ENCODE measurements at places on chromosomes 7 and 10.

DNA sequence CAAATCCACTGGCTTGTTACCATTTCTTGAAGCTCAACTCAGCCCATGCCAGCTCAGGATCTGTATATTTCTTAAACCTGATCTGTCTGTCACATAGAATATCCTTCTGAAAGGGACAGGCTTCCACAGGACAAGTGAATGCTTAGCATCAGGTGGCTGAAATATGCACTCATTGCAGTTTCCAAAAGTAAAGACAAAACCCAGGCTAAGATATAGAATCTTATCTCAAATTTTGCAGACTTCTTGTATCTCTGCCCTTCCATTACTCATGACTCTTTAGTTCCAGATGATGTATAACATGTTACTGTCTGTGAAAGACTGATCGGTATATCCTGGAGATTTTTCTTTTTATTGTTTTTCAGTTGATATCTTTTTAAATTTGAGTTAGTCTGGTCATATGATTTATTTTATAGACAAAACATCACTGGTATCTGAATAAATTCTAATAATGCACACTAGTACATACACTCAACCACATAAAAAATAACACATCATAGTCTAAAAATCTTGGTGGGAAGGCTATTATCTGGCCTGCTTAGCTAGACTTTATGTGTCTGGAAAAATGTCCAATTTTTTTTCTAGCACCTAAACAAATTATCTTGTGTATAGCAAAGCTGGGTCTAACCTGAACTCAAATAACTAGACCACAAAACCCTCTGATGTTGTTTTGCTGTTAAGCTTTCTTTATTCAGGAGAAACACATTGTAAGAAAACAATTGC is 182.6 kb downstream of the ADAM12 start:
- DNase-seq = no peak

DNA sequence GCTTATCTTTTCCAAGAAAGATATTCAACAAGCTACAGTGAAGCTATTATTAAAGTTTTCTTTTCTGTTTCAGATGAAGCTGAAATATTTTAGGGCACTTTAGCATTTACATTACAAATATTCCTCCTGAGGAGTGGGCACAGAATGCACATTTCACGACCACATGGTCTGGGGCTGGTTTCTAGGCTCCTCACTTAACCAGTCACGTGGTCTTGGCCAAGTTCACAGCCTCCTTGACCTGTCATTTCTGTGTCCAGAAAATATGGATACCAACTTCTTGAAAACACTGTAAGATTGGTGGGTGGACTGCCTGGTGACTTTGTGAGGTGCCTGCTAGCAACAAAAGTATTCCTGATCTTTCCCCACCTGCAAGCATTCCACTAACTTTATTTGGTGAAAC is 70.9 kb downstream of the FAM171A1 start:
- no peak for DNase-seq

DNA sequence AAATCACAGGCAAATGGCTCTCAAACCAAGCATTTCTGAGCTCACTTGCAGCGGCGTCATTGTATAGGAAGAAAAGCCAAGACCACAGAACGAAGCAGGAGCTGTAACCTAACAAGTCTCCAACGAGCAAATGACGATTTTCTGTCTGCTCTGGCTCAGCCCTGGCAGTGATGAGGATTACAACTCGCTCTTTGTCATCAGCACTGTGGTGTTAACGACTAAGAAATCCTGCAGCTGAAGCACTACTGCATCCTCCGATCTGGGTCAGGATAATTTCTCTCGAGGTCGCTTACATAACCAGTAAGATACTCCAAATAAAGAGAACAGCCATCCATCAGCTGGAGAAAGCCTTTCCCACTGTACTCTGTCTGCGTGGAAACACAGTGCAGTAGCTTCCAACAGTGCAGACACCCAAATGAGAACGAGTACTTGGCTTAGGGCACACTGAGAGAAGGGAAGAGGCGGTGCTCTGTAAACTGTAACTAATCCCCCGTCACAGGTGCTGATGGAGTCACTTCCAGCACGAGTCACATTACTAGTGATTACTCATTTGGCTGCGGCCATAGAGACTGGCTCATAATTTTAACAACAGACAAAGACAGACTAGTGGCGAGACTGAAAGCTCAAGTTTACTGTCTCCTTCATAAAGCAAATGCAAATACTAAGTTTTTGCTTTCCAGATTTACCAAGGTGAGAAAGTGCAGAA is 135.8 kb downstream of the NRBF2 start:
- peak; percentile 57 for DNase-seq

- DNase-seq = no peak
Observed at GRCh38 chr10:125549653-125550052, 133.3 kb downstream of the TEX36 start.

GRCh38 chr10:123884907-123885381 is 6.7 kb downstream of the CPXM2 start:
- DNase-seq = no peak

DNA sequence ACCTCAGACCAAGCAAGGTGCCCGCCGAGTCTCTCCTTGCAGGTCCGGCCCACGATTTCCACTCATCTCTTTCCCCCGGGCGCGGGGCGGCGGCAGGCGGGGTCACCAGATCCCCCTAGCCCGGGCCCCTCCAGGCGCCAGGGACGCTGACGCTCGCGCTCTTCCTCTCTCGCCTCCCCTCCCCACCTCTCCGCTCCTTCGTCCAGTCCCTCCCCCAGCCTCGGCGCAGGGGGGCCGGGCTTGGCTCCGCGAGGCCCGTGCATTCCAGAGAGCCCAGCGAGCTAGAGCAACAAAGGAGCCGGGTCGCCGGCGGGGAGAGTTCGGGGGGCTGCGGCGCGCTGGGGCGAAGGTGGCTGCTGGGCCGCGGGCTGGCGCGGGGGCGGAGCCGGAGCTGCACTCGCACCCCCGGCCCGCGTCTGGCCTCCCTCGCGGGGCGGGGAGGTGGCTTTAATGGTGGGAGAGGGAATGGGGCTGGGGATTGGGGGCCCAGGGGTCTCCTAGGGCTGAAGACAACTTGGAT is at the start of gene SMO:
TSS of gene SMO (plus strand) at position 262 of the 520 bp plus-strand sequence. CDS start 519 bp downstream, outside the sequence.
- DNase-seq = no peak

GRCh38 chr7:99473315-99473596 is 566 bp downstream of the ZNF789 start:
- DNase-seq = peak; percentile 46

DNA sequence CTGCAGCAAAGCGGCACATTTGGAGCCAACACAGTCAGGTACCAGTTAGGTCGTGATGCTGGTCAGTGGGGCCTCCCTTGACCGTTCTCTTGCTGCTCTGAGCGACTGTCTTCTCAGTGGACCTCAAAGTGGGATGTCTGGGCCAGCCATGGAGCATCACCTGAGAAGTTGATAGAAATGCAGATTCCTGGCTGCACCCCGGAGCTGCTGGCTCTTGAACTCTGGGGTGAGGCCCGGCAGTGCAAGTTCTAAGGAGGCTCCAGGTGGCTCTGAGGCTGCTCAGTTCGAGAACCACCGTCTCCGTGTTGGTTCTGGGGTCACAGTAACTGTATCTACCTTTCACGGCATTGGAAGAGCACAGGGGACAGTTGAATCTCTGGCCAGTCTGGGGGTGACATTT is 147.5 kb downstream of the WDR37 start:
- no peak for DNase-seq

- DNase-seq = peak; percentile 38
Observed at GRCh38 chr10:17023386-17024298, 106.0 kb downstream of the CUBN start.

GRCh38 chr7:11935905-11936304 is 103.9 kb upstream of the THSD7A start:
- no peak for DNase-seq

DNA sequence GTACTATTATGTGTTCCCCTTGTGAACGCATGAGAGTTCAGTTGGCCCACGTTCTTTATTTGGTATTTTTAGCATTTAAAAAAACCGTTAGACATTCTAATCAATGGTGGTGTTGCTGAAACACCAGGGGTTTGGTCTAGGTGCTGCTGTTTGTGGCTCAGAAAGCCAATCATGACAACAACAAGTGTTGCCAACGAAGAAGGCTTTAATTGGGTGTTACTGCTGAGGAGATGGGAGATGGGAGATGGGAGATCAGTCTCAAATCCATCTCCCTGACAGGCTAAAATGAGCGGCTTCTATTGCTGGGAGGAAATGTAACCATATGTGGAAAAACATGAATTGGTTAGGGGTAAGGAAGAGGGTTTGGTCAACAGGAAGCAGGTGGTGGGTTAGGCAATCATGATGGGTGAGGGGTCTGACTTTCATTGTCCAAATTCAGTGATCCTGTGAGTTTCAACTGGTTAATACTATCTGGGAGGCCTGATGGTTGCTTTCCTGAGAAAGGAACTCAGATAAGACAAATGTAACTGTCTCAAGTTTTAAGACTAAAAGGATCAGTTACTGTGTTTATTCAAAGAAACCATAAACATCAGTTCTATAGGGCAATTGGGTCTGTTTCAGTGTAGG is 4.6 kb upstream of the ZNF425 start:
- DNase-seq = no peak

- no peak for DNase-seq
Observed at GRCh38 chr10:116765648-116766081, 23.3 kb upstream of the HSPA12A start.

DNA sequence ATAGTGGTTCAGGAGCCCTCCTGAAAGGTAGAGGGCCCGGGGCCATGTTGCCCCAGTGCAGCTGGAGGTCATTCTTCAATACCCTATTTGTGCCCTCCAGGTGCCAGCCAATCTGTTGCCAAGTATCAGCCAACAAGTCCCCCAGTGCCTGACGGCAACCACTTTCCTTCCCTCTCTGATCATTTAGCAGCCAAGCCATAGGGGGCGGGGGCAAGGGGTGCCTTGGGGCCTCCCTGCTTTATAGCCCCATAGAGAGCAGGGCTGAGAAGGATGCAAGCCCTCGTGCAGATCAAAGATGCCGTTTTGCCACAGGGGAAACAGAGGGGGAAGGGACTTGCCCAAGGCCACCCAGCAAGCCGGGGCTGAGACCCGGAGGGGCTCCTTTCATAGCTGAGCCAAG is 149.0 kb upstream of the CHST15 start:
- DNase-seq = no peak

DNA sequence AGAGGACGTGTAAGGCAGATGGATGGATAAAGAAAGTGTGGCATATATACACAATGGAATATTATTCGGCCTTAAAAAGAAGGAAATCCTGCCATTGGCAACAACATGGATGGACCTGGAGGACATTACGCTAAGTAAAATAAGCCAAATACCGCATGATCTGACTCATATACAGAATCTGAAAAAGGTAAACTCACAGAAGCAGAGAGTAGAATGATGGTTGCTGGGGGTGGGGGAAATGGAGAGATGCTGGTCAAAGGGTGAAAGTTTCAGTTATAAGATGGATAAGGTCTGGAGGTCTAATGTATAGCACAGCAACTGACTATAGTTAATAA is 36.3 kb downstream of the AFAP1L2 start:
- DNase-seq = no peak

GRCh38 chr7:36191292-36191920 is 38.4 kb downstream of the EEPD1 start:
- no peak for DNase-seq

DNA sequence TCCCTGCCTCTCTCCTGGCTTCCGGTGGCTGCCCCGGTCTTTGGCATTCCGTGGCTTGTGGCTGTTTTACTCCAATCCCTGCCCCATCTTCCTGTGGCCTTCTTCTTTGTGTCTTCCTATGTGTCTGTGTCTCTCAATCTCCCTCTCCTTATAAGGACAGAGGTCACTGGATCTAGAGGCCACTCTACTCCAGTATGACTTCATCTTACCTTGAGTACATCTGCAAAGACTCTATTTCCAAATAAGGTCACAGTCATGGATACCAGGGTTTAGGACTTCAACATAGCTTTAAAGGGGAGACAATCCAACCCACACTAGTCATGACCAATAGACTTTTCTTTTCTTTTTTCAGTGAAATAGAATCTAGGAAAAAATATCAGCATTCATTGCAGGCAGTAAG is 153.3 kb upstream of the INSYN2A start:
- DNase-seq = no peak

DNA sequence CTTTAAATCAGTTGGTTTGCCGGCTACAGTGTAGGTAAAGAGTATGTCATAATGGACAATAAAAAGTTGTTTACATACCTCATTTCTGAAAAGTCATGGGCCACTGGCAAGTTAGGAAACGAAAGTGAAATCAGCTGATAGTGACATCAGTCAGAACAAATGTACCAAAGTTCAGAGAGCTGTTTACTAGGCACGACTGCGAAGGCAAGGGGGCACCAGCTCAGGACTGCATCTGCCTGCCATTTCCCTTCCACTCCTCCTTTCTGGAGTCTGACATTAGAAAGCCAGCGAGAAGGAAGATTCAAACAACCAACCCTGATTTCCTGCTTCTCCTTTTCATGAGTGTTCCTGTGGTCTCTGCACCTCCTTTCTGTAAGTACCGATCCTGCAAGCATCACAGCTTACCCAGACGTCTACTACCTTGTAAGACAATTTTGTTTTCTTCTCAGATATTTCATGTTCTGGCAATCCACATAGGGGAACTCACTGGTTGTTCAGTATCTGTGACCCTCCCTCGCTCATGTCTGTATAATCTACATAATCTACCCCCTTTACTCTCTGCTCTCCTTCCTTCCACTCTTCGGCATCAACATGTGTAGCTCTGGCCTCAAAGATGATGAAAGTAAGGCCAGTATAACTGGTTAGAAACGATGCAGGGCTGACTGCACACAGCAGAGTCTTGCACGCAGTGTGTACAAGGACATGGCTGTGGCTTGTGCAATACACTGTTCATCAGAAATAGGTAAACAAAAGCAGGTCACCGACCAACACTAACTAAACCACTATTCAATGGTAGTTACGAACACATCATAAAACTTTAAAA is at the start of gene TMEM140:
TSS of gene TMEM140 (plus strand) at position 174 of the 823 bp plus-strand sequence. CDS start 16,370 bp downstream, outside the sequence.
- DNase-seq = no peak

DNA sequence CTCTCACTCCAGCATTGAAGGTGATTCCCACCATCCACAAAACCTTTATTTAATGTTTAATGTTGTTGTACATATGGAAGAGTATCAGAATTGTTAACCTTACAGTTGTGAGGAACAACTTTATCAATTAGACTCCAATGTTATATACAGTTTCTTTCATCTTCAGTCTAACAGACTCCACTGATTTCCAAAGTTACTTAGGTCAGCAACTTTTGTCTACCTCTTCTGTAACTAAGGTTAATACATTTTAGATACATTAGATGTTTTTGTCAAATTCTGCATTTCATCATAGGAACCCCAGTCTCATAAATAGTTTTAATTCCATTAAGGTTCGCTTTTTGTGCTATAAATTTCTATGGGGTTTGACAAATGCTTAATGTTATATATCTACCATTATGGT is 223.9 kb upstream of the POM121L12 start:
- DNase-seq = no peak

- DNase-seq = no peak
Observed at GRCh38 chr10:104767745-104768144, 126.7 kb downstream of the SORCS3 start.

- no peak for DNase-seq
Observed at GRCh38 chr10:92552310-92552709, 21.6 kb downstream of the IDE start.

GRCh38 chr7:37635346-37635745 is 48.2 kb upstream of the GPR141 start:
- DNase-seq = no peak

Measured in H54 (cell line).